Activated CD4-positive, alpha-beta T cell treated with anti-CD3 and anti-CD28 coated beads for 24 hours (primary cell): ENCODE measurements at places on chromosomes 1 and 21.

DNA sequence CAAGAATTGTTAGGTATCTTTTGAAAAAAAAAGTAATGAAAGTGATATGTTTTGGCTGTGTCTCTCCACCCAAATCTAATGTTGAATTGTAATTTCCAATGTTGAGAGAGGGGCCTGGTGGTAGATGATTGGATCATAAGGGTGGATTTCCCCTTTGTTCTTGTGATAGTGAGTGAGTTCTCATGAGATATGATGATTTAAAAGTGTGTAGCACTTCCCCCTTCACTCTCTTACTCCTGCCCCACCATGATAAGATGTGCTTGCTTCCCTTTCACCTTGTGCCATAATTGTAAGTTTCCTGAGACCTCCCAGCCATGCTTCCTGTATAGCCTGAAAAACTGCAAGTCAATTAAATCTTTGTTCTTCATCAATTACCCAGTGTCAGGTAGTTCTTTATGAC is 70.7 kb downstream of the XCL2 start:
- DNase-seq: no peak

GRCh38 chr1:107057197-107058133 is 991 bp downstream of the PRMT6 start:
- DNase-seq: peak; percentile 24

- no peak for DNase-seq
Observed at GRCh38 chr1:32619701-32620485, 30.5 kb downstream of the ZBTB8OS start.

GRCh38 chr1:206905295-206906164 is 8.3 kb downstream of the IL24 start:
- DNase-seq: no peak

GRCh38 chr1:171984850-171985485 is 143.7 kb downstream of the DNM3 start:
- no peak for DNase-seq

- no peak for DNase-seq
Observed at GRCh38 chr1:162921311-162921710, 60.3 kb upstream of the CCDC190 start.

DNA sequence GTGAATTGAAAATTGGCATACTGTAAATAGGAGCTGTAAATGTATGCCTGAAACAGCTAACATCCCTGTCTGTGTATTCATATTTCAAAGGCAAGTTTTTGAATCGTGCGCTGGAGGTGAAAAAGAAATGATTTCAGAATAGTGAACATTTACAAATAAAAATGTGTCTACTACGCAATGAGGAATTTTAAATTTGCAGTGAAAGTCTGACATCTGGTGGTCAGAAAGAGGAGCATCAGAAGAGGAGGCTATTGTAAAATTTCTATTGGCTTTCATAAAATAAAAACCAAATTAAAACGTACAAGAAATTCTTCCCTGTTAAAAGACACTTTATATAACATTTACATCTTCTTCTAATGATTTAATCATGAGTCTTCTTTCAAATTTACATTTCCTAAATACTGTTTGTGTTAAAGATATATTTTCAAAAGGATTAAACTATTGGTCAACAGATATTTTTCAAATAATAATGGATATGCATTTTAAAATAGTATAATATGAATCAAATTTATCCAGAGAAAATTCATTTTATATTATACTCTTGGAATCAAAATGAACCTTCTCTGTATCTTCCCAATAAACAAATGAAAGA is 113.7 kb upstream of the RRP15 start:
- DNase-seq: no peak

DNA sequence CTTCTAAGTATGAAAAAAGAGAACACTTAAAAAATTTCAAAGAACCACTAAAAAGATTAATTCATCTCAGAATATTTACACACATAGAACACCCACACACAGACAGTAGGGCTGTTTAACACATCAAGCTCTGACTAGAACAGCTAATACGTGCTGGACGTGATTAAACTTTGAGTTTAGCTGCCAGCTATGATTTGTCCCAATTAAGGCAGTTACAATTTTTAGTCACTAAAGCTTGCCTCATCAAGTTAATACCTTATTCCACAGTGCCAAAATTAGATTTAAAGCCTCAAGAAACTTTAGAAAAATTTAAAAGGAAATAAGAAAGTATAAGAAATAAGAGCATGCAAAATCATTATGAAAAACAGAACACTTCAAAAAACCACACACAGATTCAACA is 18.9 kb downstream of the SLC16A1 start:
- DNase-seq: no peak

- DNase-seq: no peak
Observed at GRCh38 chr21:27257908-27258556, 291.1 kb upstream of the ADAMTS5 start.

DNA sequence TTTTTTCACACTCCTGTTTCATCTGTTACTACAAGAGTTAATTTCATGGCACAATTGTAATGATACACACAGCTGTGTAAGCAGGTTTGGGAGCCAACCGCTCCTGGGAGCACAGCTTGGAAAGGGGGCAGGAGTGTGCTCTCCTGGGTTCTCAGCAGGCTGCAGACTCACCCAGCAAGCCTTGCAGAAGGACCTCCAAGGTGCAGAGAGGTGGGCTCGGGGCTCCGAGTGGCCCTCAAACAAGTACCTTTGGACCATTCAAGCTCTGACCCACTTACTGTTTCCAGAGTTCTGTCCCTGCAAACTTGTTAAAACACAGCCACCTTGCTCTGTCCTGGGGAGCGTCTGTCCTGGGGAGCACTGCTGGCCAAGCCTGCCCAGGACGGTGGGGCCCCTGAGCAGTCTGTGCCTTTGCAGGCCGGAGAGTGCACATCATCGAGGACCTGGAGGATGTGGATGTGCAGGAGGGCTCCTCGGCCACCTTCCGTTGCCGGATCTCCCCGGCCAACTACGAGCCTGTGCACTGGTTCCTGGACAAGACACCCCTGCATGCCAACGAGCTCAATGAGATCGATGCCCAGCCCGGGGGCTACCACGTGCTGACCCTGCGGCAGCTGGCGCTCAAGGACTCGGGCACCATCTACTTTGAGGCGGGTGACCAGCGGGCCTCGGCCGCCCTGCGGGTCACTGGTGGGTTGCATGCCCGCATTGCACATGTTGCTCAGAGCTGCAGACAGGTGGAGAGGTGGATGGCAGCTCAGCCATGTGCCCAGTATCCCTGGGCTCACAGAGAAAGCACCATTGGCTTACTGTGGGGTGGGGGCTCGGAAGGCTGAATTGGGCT is 78.0 kb downstream of the OBSCN start:
- DNase-seq: no peak

DNA sequence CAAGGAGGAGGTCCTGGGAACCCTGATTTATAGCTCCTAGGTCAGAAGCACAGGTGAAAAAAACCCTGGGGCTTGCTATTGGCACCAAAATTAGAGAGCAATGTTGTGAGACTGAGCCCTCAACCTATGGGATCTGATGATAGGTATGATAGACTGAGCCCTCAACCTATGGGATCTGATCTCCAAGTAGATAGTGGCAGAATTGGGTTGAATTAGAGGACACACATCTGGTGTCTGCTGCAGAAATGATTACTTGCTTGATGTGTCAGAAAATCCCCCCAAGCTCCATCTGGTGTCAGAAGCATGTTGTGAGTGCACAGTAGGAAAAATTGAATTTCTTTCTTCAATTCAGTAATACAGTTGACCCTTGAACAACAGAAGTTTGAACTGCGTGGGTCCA is 62.4 kb downstream of the MAP3K21 start:
- no peak for DNase-seq

GRCh38 chr1:93180723-93181613 is at the start of gene CCDC18:
Gene CCDC18 (plus strand): TSS chr1:93180724. CDS start chr1:93183362, 2,638 bp downstream.
- peak; percentile 36 for DNase-seq

DNA sequence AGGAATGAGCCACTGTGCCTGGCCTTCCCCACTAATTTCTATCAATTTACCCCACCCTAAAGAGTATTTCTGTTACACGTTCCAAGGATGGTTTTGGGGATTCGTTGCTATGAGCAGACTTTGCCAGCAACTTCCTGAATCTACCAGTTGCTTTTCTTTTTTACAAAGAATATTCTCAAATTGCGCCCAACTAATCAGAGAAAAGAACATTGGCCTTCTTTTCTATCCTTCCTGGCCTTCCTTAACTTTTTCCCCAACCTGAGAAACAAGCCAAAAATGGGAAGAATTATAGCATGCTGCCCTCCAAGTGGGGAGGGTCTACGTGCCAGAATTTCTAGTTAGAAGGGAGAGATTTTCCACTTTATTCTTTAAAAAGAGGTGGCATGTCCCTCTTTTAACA is 44.9 kb upstream of the SLC45A1 start:
- no peak for DNase-seq

- no peak for DNase-seq
Observed at GRCh38 chr21:33266789-33267135, 595 bp downstream of the IL10RB start.

DNA sequence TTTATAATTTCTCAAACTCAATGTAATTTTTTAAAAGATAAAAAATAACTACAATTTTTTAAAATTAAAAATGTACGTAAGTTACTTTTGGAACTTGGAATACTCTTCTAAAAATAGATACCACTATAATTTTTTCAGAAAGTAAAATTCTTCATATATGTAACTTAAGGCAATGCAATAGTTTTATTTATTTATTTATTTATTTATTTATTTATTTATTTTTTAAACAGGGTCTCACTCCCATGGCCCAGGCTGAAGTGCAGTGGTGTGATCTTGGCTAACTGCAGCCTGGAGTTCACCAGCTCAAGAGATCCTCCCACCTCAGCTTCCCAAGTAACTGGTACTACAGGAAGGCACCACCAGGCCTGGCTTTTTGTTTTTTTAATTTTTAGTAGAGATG is 3.1 kb upstream of the KRTAP23-1 start:
- no peak for DNase-seq

GRCh38 chr21:26776310-26777021 is 68.7 kb downstream of the ADAMTS1 start:
- DNase-seq: no peak
